ENCODE measurements at places on chromosomes 3 and 15. TPM values are rescaled to one million over a fixed set of nuclear protein-coding genes. Genes with fewer than 3 reads are reported as not detected.

Gene ABHD17C
- 6.9 TPM for total RNA-seq

Gene ADIPOQ
- total RNA-seq: not detected

- DNase-seq: no peak
These were observed 118.5 kb downstream of the DUT start for GRCh38 chr15:48449734-48450133.

- DNase-seq: no peak
These were observed 84.0 kb upstream of the TRA2B start for GRCh38 chr3:186021673-186022362.

DNA sequence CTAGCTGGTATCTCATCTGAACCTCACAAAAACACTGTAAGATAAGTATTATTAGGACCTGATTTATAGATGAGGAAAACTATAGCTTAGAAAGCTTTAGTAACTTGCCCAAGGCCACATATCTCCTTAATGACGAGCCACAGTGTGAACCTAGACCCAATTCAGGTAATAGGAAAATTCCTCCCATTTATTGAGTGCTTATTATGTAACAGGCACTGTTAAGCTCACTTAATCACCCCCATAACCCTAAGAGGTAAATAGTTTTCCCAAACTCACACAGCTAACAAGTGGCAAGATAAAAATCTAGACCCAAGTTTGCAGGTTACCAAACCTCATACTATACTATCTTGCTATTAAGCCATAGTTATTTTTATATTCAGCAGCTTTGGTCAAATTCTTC, 7.9 kb downstream of the WDR5B start:
- DNase-seq: no peak

Data from SK-MEL-5 (cell line).